Iris pigment epithelial cell (primary cell): ENCODE measurements at places on chromosomes 7 and 10.

- DNase-seq, result peak; percentile 45
Observed at GRCh38 chr7:108497082-108497725, 28.7 kb downstream of the PNPLA8 start.

GRCh38 chr7:76108540-76109233, 60.8 kb downstream of the MDH2 start:
- DNase-seq, result peak; percentile 62

GRCh38 chr7:27219821-27220220, 19.9 kb upstream of the HOXA13 start:
- no peak for DNase-seq

DNA sequence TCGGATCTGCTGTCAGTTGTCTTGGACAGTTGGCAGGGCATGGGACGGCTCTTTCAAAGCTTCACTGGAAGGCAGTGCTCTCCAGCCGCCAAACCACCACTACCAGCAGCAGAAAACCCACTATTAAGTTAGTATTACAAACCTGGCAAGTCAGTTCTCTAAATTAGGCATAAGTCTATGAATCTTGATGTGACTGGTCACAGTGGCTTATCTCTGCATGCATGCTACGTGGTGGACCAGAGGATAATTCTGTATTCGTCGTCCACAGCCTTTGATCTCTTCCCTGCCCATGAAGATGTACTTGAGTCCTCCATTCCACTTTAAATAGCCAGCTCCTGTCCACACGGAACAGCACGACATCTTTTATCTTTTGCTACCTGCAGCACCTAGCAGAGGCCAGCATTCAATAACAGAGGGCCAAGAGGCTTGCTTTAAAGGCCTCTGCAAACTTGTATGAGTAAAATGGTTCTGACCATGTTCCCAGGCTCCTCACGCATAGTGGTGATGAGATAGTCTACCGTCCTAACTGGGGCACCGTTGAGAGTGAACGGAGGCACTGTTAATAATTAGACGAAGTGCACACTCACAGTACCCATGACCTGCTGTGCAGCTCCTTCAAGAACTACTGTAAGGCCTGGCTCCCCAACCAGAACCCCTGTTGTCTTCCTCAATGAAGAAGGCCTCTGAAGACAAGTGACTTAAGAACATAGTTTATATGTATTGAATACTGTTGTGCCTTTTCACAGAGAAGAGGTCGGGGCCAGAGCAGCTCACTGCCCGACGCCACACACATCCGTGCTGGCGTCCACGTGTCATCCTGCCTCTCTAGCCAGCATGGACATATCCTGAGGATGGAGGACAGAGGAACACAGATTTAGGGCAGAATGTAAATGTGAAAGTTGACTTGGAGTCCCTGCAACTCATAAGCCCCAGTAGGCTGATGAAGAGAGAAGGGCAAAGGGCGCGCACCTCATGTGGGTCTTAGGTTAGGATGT, 1.0 kb downstream of the GPR146 start:
- no peak for DNase-seq

DNA sequence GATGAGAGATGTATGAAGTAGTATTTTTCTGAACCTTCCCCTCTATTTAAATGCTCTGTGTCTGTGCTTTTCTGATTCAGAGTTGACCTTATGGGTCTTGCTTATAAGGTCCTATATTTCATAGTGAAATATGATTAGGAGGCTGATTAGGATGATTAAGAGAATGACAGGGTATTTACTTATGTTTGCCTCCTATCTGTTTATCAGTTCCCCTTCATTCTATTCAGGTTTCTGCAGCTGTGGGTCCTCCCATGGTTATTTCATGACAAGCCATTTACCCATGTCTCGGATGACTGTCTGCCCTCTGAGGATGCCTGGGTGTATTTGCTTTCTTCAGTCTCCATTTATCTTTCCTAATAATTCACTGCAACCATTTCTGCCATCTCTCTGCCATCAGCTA, 16.9 kb downstream of the RPA3 start:
- no peak for DNase-seq

DNA sequence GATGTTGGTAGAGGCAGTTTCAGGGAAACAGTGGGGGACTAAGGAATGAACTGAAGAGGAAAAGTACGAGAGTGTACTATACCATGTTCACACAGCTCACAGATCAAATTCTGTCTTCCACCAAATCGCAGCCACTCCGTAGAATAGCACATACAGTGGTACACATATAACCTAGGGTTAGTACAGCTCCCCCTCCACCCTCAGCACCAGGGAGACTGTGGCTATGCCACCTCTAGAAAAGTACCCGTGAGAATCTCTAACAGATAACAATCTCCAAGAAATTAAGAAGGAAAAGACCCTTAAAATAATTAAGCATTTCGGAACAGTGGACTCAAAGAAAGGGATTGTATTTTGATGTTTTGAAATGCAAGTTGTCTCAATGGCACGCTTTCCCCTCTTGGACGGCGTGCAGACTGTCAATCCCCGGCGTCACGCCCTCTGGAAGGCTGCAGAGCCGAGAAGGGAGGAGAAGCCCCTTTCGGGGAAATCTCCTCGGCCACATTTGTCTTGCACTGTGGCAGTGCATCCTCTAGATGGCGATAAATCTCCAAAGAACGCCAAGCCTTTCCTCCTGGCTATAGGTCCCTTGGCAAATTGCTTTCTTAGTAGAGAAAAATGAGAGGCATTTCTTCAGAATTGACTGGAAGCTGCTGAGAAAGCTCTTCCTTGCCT, 345.0 kb downstream of the REEP3 start:
- peak; percentile 55 for DNase-seq

GRCh38 chr7:105309235-105310169, 79.2 kb downstream of the SRPK2 start:
- DNase-seq, result no peak

DNA sequence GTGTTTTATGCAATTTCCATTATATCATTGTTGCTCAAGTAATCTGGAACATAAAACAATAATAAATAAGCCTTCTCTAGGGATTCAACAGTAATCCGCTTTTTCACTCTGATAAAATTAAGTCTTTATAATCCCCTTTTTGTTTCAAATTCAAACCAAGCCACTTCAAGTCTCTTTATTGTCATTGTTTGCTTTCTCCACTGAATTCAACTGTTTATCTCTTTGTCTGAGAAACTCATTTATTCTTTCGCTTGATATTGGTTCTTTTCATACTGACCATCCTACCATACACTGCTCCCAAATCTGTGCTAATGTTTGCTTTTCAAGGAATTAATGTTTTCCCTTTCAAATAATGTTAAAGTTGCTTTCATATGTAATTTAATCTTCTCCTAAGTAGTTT, 550.4 kb upstream of the PCDH15 start:
- DNase-seq, result no peak

DNA sequence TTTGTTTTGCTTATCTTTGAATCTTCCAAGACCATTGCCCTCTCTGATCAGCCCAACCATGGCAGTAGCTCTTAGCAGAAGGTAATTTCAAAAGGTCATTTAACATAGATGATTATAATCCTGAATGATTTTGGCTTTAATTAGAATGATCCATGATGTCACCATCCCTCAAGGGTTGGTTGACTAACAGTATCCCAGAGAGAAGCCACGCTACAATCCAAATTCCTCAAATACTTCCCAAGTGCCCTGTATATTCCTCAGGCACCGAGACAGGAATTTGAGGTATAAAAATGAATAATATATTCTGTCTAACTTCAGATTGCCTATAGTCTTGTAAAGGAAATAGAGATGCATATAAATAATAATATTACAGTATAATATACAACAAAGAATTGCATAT, 42.1 kb upstream of the TMEM196 start:
- DNase-seq, result no peak

DNA sequence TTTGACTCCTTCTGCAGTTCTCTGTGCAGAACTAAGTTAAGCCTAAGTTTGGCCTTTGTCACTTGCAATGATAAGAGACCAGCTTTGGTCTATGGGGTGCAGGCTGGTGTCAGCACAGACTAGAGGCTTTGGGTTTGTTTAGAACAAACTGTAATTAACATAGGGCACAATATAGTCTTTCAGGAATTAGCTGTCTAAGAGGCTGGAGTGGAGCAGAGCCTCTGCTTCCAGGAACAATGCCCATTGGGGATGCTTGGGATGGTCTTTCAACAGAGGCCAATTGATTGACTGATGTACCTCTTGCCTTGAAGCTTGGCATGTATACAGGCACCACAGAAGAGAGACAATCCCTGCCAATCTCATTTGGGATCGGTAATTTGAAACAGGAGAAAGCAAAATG, 4.7 kb downstream of the SUFU start:
- DNase-seq, result no peak

DNA sequence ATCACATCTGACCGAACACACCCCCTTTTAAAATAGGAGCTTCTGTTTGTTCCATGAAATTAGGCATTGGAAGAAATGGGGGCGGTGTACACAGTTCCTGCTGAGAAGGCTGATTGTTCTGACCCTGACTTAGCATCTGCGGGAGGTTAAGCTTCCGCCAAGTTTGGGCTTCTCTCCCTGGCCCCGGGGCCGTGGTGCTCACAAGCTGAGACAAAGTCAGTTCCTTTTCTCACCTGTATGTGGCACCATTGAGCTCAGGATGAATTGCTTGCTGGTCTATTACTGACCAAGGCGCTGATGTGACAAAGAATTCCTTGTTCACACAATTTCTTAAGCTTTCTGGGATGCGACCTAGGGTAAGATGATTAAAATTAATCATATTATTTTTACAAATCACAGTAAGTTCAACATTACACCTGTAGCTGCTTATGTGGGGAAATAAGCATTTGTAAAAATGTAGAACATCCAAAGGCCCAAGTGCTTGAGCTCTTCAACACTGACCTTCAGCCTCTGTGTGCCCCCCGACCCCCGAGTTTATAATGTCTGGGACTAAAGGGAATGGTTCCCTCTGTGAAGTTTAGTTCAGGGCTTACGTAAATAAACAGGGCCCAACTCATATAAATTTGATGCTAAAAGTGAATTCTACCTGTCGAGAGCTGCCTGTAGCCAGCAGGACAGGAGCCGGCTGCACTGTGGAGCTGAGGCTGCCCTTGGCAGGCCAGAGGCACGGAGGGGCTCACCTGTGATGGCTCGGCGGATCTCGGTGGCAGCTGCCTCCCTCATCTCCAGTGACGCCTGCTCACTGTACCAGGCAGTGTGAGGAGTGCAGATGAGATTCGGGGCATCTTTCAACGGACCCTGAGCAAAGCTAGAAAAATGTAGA, 50.8 kb downstream of the ZRANB1 start:
- DNase-seq, result peak; percentile 63

DNA sequence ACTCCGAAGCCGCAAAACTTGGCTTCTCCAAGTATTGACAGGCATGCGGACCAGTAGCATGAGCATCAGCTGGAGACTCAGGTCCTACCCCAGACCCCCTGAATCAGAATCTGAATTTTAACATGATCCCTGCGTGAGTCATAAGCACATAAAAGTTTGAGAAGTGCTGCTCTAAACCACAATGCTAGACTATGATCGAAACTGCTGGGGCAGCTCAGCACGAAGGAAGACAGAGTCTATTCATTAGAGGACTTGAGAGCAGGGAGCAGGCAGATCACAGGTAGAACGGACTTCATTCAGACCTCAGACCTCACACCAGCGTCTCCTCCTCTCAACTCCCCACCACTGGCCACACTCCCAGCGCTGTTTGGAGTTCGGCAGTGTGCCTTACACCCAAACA, 16.9 kb downstream of the CAMK2G start:
- DNase-seq, result peak; percentile 58

GRCh38 chr10:36171556-36171952, 529.5 kb upstream of the FZD8 start:
- DNase-seq, result peak; percentile 31

DNA sequence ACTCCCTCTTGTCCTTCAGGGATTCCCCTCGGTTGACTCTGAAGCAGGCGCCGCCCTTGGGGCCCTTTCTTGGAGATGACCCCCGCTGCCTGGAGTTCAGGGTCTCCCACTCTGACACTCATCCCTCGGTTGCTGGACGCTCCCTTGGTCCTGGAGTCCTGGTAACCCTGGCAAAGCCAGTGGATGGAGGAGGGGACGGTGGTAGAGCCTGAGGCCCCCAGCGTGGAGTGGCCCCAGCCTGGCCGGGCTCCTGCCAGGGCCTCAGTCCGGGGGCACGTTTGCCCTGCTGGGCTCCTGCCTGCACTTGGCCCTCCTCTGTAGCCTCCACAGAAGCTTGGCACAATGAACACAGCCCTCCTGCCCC, 9.3 kb upstream of the CAMK2B start:
- DNase-seq, result no peak

- peak; percentile 51 for DNase-seq
Observed at GRCh38 chr7:139995017-139995915, 67.5 kb downstream of the PARP12 start.

DNA sequence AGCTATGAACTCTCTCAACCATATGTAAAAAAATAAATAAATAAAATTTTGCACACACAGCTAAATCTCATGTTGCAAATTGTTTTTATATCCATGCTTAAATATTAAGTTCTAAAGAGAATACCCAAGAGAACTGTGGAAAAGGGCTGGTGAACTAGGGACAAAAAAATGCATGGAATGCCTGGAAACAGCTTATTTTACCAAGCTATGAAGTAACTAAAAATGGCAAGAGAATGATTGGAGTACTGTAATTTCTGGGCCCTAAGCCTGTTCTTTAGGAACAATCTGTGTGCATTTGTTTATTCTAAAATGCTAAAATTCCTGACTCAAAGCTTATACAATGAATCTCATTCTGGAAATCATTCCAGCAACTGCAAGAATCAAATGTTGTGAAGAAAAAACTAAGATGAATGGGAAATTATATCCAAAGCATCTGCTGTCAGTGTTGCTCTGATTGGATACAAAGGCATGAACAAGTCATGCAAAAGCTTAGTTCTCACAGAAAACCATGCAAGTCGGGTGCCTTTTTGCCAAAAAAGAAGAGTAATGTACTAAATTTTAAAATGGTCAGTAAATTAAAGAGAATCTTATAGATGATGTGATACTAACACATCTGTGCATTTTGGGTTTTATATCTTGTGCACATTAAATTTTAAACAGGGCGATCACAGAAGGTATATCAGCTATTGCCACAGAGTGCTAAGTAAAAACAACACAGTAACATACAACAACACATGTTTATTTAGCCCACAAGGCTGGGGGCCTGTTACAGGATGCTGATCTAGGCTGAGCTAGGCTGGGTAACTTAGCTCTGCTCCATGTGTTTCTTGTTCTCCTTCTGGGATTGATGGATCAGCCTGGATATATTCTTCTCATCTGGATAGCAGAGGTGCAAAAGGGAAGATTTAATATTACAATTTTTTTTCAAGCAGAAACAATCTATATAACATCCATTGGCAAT, 453.5 kb upstream of the SEMA3A start:
- DNase-seq, result peak; percentile 77

- DNase-seq, result peak; percentile 83
Observed at GRCh38 chr10:101441541-101442455, 87.8 kb downstream of the BTRC start.

- DNase-seq, result peak; percentile 12
Observed at GRCh38 chr7:130733931-130734814, at the start of gene KLF14. Gene KLF14 (minus strand): TSS chr7:130734207. CDS start chr7:130734033, 174 bp downstream.
